Bronchial epithelial cell (primary cell): ENCODE measurements at places on chromosomes 2 and 18. TPM values are rescaled to one million over a fixed set of nuclear protein-coding genes. Genes with fewer than 3 reads are reported as not detected.

Gene SNED1
- total RNA-seq = 0.26 and 0.38 TPM in 2 replicates

Gene ABCB11
- total RNA-seq = 0.26 TPM in 2 replicates

Gene PRPF40A
- 107 and 133 TPM in 2 replicates for total RNA-seq

Gene GPR35
- total RNA-seq = 0.26 and 0.38 TPM in 2 replicates

Gene SPEG
- 1.8 and 2.4 TPM in 2 replicates for total RNA-seq

Gene ACMSD
- not detected in 2 replicates for total RNA-seq

Gene STON1
- 0.26 and 0.79 TPM in 2 replicates for total RNA-seq

Gene EN1
- total RNA-seq = not detected in 2 replicates

Gene GCKR
- not detected in 2 replicates for total RNA-seq

Gene CRACDL
- total RNA-seq = 0.26 and 1.4 TPM in 2 replicates

Gene SRD5A2
- total RNA-seq = under 0.01 TPM in 1 of 2 replicates, not detected in the other

Gene PRSS56
- not detected in 2 replicates for total RNA-seq

Gene PEX13
- 58.8 and 59.2 TPM in 2 replicates for total RNA-seq

Gene GREB1L
- total RNA-seq = 0.79 and 0.90 TPM in 2 replicates

Gene TEX44
- not detected in 2 replicates for total RNA-seq

Gene PROC
- total RNA-seq = 0.26 TPM in 1 of 2 replicates, not detected in the other

Gene EDAR
- total RNA-seq = under 0.01 and 0.90 TPM in 2 replicates

Gene NR4A2
- under 0.01 and 0.26 TPM in 2 replicates for total RNA-seq

Gene FZD7
- 1.8 and 2.3 TPM in 2 replicates for total RNA-seq

Gene TRIM43B
- total RNA-seq = not detected in 2 replicates

Gene NT5DC4
- total RNA-seq = not detected in 2 replicates

Gene ZBTB7C
- under 0.01 and 1.2 TPM in 2 replicates for total RNA-seq

Gene C1GALT1C1L
- total RNA-seq = not detected in 2 replicates

Gene LIMS4
- 0.26 TPM in 1 of 2 replicates, not detected in the other for total RNA-seq

Gene BMP10
- total RNA-seq = not detected in 2 replicates

Gene TFPI
- 0.64 and 2.1 TPM in 2 replicates for total RNA-seq

Gene CFAP53
- total RNA-seq = 0.26 and 1.3 TPM in 2 replicates

Gene FEV
- total RNA-seq = not detected in 2 replicates

Gene EIF2AK2
- 10.5 and 11.1 TPM in 2 replicates for total RNA-seq

Gene EMILIN1
- total RNA-seq = under 0.01 and 1.6 TPM in 2 replicates

Gene FAM117B
- 2.6 TPM in 2 replicates for total RNA-seq

Gene FIGN
- total RNA-seq = 0.79 and 1.4 TPM in 2 replicates

Gene SP140
- not detected in 2 replicates for total RNA-seq
